EL (cell line): ENCODE measurements at places on chromosomes 2 and 18.

GRCh38 chr2:201901786-201902185, 95.4 kb downstream of the CDK15 start:
- no peak for DNase-seq

DNA sequence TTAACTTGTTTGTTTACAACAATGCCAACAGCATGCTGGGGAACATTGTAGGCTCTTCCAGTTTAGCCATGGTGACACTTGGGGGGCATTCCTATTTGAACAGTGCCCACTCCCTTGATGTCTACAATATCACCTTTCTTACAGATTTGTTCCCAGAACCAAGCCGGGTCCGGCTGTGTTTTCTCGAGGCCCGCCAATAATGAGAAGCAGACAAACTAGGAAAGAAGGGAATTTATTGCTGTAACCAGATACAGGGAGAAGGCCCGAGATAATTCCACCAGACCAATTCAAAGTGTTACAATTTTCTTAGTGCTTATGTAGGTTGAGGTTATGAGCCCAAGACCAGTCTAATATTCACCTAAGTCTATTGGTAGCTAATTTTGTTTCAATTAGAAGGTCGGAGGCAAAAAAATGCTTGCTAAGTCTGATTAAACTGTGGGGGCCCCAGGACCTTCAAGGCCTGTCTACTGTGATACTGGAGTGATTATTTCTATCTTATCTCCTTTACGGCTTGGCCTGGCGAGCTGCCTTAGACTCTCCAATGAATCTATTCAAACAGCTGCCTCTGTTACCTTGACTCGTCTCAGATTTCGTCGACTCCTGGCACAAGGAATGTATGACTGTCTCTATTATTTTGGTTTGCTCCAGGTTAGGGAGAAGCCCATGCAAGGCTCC, 59.1 kb upstream of the PSME4 start:
- no peak for DNase-seq

DNA sequence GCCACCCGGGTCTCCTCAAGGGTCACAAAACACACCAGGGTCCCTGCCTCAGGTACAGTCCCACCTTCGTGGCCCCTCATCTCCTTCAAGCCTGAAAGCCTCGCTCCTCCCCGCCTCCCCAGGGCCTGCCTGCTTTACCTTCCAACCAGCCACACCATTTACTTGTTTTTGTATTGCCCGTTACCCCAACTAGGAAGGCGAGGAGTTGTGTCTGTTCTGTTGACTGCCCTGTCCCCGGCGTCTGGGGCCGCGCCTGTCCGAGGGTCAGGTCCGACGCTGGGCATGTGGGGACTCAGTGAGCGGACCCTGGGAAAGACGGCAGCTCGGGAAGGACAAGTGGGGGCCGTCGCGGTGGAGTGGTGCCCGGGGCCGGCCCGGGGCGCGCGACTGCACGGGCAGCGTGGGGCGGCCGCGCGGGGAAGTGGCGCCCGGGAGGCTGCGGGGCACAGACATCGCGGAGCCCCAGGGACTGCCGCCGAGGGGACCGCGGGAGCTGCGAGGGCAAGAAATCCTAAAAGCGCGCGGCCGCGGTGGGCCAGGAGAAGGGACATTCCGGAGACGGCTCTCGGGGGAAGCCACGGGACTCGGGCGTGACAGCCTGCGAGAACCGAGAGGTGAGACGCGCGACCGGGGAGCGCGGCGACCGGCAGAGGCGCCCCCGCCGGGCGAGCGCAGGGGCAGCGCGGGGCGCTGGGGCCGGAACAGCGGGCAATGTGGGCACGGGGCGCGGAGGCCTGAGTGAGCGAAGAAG, 797 bp upstream of the GRHL1 start:
- peak; percentile 45 for DNase-seq

GRCh38 chr2:240591226-240591625, 4.7 kb downstream of the CAPN10 start:
- DNase-seq: peak; percentile 44

DNA sequence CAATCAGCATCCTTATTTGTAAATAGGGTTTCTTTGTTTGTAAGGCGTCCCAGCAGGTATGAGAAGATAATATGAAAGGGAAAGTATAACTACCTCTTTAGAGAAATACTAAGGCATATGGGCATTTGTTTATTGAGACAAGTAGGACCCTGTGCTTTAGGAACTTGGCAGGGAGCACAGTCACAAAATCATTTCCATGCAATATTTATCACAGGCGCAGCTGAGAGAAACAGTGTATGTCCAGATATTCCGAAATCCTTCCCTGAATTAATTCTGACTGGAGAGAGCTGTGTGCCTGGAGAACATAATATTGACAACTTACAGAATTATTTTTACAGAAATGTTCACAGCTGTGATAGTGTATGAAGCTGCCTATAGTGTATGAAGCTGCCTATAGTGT, 416.7 kb downstream of the THSD7B start:
- no peak for DNase-seq

- no peak for DNase-seq
Measured at GRCh38 chr2:169702996-169703395, 8.7 kb downstream of the PHOSPHO2 start.

- DNase-seq: peak; percentile 20
Measured at GRCh38 chr2:142857256-142858164, 20.0 kb upstream of the KYNU start.

DNA sequence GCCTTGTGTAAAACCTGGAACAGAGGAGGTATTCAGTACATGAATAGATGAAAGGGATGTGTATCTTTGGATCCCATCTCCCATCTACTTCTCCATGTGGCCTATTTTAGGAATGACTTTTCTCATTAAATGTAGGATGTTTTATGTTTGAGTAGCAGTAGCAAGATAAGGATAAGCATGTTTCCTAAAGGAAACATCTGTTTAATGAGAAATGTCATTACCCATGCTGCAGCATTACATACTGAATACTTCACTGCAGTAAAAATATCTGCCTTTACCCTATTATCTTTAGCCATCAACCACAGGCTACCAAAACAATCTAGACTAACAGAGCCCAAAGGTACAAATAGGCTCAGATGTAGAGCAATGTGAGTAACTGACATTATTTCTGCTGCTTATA, 419.2 kb upstream of the CYRIA start:
- no peak for DNase-seq

DNA sequence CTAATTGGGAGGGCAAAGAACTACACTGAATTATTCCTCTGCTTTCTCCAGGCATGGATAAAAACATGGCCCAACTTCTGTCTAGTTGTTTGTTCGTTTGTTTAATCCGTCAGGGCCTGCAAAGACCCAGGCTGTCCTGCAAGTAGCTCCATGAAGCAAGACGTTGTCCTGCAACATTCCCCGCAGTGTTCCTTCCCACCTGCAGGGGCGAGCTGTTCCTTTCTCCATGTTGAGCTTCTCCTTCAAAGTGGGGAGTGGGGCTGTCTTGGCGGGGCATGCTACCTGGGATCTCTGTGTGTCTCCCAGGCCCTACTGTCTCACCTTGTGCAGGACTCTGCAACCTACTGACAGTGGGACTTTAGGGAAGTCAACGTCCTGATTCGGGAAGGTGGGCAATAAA, 264.0 kb upstream of the SMIM21 start:
- no peak for DNase-seq
